ENCODE measurements at places on chromosomes 7 and 10.
A peak's percentile ranks its signal among the peaks of the same experiment; 100 is the strongest.

DNA sequence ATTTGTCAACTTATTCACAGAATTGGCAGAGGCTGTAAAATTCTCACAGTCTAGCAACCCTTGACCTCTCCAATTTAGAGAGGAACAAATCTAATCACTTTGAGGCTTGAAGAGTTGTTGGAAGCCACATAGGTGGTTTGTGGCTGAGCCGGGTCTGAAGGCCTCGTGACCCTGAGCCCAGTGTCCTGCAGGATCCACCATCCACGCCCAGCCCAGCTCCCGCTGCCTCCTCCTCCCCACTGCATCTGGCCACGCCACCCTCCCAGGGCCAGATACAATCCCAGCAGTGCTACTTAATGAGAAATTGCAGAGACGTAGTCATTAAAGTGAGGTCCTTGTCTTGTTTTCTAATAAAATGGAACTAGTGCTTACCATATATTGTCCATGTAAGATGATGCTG lies 81.4 kb upstream of the SHH start:
- no peak for DNase-seq

GRCh38 chr7:48299580-48300169 lies 128.4 kb downstream of the ABCA13 start:
- DNase-seq, result peak; percentile 81

DNA sequence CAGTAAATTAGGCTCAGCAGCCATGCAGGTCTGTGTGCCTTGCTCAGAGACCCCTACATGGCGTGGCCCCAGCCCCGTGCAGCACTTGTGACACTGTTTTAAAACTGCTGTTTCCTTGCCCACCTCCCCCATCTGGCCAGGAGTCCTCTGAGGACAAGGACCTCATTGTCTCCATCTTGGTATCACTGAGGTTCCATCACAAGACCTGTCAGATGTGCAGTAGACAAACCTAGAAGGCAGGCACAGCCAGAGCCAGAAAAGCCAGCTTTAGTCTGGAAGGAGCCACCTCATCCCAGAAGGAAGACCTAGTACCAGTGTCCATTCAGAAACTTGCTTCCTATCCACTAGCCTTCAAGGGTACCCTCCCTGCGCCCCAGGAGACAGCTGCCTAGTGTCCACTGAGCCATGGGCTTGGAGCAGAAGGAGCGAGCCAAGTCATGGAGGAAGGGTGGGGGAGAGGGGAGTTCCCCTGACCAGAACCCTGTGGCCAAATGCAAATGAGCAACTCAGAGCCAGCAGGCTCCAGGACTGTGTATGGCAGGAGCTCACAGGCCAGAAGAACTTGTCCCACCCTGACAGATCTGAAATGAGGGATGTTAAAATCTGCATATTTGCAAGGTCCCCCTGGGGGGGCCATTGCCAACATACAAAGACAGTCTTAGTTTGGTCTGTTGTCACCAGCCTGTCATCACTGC lies 176.1 kb downstream of the SH3PXD2A start:
- DNase-seq, result no peak

- DNase-seq, result peak; percentile 63
Measured at GRCh38 chr7:131546126-131546525, 10.3 kb downstream of the PODXL start.

DNA sequence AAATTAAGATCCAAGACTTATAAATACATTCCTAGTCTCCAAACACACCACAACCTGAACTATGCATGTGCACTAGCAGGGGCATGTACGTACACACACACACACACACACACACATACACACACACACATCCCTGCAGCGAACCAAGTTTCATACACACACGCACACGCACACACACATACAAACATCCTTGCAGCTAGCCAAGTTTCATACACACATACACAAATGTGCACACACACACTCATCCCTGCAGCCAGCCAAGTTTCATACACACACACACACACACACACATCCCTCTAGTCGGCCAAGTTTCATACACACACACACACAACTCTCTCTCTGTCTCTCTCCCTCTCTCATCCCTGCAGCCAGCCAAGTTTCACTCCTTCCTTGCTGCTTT lies 82.7 kb upstream of the WIPF3 start:
- peak; percentile 73 for DNase-seq

DNA sequence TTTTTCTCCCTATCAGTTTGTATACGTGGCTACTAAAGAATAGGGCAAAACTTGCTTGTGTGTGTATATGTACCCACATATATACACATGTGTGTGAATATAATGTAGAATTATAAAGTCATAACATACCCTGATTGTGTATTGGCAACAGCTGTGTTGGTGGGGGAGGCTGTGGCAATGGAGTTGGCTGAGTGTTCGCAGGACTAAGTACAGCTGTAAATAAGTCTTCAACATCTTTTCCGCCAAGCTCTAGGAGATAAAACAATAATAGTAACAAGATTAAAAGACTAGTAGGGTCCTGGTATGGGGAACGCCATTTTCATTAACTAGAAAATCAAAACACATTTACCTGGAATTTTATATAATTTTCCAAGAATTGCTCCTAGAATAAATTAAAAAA lies 168.4 kb downstream of the GALNT11 start:
- DNase-seq, result no peak

GRCh38 chr7:66356277-66356721 lies 151.2 kb downstream of the TPST1 start:
- DNase-seq, result peak; percentile 77

DNA sequence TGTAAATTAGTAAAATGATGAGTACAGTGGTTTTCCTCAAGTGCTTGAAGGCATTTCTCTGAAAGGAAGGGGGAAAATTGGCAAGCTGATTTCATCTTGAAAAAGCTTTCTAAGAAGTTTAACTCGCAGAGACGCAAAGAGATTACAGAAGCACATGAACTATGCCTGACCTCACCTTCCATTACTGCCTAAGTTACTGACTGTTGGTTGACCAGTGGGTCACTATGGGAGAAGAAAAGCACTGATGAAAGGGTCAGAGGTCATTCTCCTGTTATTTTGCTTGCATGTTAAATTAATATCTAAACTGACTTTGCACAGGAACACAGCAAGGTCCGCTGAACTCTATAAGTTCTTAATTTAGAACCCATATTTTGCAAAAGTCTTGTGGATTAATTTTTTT lies 225.6 kb downstream of the ARL4A start:
- DNase-seq, result no peak

- no peak for DNase-seq
Measured at GRCh38 chr7:66380272-66380888, 175.2 kb downstream of the TPST1 start.

DNA sequence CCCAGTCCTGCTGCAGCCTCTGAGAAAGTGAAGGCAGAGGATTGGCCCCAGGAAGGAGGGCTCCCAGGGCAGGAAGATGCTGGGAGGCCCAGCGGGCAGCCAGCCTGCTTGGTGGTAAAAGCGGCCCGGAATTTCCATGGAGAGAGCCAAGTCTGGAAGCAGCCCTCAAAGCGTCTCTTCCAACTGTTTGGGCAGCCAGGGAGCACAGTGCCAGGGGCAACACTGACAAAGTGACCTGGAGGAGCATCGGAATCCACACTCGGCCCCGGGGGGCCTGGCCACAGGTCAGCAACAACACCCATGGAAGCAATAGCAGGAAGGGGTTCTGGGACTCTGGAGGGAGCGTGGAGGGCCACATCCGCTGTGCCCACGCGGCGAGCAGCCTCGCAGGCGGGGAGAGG lies 63.2 kb upstream of the FGFR2 start:
- no peak for DNase-seq

DNA sequence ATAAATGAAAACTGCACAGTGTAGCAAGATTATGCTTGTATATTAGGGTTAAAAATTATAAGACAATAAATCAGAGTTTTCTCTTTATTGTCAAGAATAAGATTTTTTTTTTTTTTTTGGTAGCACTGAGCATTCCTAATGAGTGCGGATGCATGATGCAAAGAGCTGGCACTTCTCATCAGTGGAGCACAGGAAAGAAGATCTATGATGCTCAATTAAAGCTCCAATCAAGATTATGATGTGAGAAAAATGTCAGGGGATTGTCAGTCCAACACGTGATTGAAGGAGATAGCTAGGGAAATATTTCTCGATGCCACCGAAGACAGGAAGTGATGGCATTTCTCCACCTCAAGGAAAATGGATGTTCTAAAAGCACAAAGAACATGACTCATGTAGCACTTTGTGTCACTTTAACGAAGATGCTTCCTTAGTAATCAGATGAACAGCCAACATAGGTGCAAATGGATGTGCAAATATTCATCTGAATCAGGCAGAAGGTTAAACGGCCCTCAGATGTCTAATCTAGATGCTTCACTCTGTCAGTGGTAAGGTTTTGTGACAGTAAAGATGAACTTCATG lies 240.9 kb downstream of the THSD7A start:
- DNase-seq, result no peak

DNA sequence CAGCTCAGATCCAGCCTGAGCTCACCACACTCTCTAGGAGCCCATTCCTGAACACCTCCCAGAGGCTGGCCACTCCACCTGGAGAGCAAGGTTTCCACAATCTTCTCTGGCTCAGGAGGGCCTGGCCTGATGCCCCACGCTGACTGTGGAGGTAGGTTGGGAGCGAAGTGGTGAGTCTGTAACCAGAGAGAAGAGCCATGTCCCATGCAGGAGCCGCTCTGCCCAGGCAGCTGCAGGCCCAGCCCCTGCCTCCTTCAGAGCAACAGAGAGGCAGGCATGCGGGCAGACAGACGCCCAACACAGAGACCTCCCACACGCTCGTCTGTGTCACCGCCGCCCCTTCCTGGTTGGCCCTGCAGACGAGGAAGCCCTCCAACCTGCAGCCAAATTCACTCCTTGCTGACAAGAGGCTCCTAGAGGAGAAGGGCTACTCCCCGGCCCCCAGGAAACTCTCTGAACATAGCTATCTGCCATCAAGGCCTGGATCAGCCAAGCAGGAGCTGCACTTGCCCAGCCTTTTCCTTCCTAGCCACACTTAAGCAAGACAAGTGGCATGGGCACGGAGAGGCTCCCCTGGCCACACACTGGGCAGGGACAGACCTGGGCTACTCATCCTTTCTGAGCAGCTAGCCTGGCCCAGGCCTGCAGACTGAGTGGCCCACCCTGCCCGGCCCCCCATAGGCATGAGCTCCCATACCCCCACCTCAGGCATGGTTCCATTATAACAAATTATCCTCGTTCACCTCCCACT lies 101.9 kb downstream of the GRID1 start:
- no peak for DNase-seq

DNA sequence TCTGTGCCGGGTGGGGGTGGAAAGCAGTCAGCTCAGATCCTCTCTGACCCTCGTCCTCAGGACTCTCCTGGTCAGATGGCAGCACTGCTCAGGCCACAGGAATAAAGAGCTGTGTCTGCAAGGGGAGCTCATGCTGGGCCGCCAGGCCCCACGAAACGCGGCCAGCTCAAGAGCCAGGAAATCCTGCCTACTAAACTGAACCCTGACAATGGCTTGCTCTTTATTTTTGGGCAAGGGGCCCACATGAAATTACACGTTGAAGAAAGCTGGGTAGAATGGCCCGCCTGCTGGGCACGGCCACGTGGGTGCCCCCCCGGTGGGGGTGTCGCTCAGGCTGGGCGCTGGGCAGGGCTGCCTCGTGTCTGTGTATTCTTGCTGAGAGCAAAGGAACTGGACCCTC lies 103.0 kb downstream of the ITIH5 start:
- DNase-seq, result no peak

DNA sequence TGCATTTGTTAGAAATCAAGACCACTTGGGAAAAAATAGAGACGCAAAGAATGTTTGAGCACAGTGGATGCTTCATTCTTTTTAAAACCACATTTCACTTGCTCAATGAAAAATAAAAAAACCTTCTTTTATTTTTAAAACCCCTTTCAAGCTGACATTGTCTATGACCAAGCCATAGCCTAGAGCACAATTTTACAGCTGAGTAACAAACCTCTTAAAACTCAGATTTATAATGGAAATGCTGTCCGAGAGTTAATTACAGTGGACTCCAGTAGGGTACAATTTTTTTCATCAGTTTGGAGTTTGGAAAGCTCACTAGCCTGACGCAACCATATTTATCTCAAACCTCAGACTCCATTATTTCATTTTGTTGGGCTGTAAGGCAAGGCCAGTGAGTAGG lies 116.3 kb downstream of the RNLS start:
- no peak for DNase-seq

DNA sequence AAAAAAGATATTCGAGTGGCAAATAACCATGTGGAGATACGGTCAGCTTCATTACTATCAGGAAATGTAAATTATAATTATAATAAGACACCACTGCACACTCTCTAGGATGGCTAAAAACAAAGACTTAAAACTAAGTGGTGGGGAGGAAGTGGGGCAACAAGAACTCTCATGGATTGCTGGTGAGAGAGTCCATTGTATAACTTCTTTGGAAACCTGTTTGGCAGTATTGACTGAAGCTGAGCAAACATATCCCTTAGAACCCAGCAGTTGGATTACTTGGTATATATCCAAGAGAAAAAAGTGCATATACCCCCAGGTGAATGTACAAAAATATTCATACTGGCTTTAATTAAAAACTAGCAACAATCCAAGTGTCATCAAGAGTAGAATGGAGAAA lies 133.7 kb upstream of the CTBP2 start:
- no peak for DNase-seq

DNA sequence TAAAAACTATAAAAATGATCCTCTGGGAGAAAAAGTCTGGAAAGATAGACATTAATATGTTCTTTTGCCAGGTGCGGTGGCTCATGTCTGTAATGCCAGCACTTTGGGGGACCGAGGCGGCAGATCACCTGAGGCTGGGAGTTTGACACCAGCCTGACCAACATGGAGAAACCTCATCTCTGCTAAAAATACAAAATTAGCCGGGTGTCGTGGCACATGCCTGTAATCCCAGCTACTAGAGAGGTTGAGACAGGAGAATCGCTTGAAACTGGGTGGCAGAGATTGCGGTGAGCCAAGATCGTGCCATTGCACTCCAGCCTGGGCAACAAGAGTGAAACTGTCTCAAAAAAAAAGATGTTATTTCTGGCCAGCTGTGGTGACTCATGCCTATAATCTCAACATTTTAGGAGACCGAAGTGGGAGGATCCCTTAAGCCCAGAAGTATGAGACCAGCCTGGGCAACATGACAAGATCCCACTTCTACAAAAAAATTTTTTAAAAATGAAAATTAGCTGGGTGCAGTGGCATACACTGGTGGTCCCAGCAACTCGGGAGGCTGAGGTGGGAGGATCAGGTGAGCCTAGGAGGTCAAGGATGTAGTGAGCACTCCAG lies 101.9 kb upstream of the LRRN3 start:
- DNase-seq, result peak; percentile 10

- DNase-seq, result peak; percentile 53
Measured at GRCh38 chr10:15168291-15168785, at the start of gene NMT2. Gene NMT2 (minus strand): TSS chr10:15168693. CDS start chr10:15168612, 81 bp downstream.

DNA sequence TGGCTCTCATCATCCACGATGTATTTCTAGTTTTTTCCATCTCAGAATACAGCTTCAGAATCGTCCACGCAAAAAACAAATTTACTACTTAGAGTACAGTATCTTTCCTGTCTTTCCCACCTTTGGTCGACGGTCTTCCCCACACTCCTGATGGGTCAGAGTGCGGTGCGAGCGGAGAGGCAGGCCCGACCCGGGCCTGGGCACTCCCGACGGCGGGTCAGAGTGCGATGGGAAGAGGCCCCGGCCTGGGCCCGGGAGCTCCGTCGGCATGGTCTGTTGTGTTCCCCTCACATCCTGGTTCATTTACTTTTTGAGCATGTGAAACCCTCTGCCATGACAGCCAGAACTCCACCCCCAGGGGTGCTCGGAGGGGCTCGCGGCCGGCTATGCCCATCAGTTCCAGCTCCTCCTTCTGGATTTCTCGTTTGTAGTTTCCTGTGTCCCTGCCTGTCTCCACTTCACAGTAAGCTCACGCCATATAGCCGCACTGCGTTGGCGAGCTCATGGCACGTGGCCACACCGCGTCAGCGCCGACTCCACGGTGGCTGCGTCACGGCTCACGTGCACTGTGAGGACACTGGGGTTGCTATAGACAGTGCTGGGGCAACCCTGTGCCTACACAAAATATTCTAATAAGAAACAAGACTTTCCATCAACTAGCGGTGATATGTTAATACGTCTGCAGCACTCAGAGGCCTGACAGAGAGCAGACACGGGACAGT lies 7.8 kb downstream of the COX19 start:
- no peak for DNase-seq

Data from H4 (cell line).